ENCODE measurements at places on chromosomes 1 and 21. TPM values are rescaled to one million over a fixed set of nuclear protein-coding genes. Genes with fewer than 3 reads are reported as not detected.

The PCP4 gene
- total RNA-seq, result not detected

The ALPL gene
- total RNA-seq, result 0.05 TPM

The S100A14 gene
- total RNA-seq, result not detected

The OBSCN gene
- total RNA-seq, result 0.49 TPM

The SPOCD1 gene
- total RNA-seq, result 47.2 TPM

The EPHA10 gene
- total RNA-seq, result not detected

The OXCT2 gene
- 2.7 TPM for total RNA-seq

The SPRR4 gene
- not detected for total RNA-seq

The PAPPA2 gene
- total RNA-seq, result 0.05 TPM

The AADACL3 gene
- total RNA-seq, result not detected

The AK5 gene
- total RNA-seq, result 9.5 TPM

The BTBD8 gene
- 2.1 TPM for total RNA-seq

The DNALI1 gene
- 0.34 TPM for total RNA-seq

The AJAP1 gene
- 1.00 TPM for total RNA-seq

The VSIG8 gene
- total RNA-seq, result not detected

The PTAFR gene
- 0.05 TPM for total RNA-seq

The ACKR1 gene
- total RNA-seq, result not detected

The C1orf74 gene
- total RNA-seq, result 1.9 TPM

The KCNQ4 gene
- total RNA-seq, result not detected

The MTARC2 gene
- 10.1 TPM for total RNA-seq

The ASCL5 gene
- total RNA-seq, result not detected

The THEM5 gene
- not detected for total RNA-seq

The AMIGO1 gene
- 0.44 TPM for total RNA-seq

The COL24A1 gene
- total RNA-seq, result not detected

The AQP10 gene
- not detected for total RNA-seq

The SOX13 gene
- total RNA-seq, result 10.9 TPM

The CASQ2 gene
- total RNA-seq, result not detected

The DRAM2 gene
- 42.2 TPM for total RNA-seq

The PLA2G4A gene
- 6.8 TPM for total RNA-seq

The FLG2 gene
- not detected for total RNA-seq

The TRIM45 gene
- 2.1 TPM for total RNA-seq

The RCSD1 gene
- total RNA-seq, result 3.5 TPM

The KRTAP15-1 gene
- not detected for total RNA-seq

The HHIPL2 gene
- total RNA-seq, result not detected

The FRRS1 gene
- total RNA-seq, result 1.8 TPM

The LRRIQ3 gene
- total RNA-seq, result 0.34 TPM

The TRNP1 gene
- 230 TPM for total RNA-seq

The TMCO4 gene
- 6.8 TPM for total RNA-seq

The HPDL gene
- 9.3 TPM for total RNA-seq

The WNT4 gene
- total RNA-seq, result not detected

The RAB42 gene
- 2.1 TPM for total RNA-seq

The DCAF6 gene
- 40.3 TPM for total RNA-seq

The PCBP3 gene
- total RNA-seq, result not detected

The LCE1E gene
- total RNA-seq, result not detected

The RPAP2 gene
- total RNA-seq, result 16.5 TPM

The LPAR3 gene
- not detected for total RNA-seq

The LCE2C gene
- total RNA-seq, result not detected

The USH2A gene
- total RNA-seq, result not detected

The TTC34 gene
- 0.13 TPM for total RNA-seq

The OR2T33 gene
- total RNA-seq, result not detected

The ATP1A2 gene
- total RNA-seq, result not detected

The CAMK2N1 gene
- 3.7 TPM for total RNA-seq

The NHLH1 gene
- 0.13 TPM for total RNA-seq

The LDLRAP1 gene
- 23.4 TPM for total RNA-seq

The LRRC38 gene
- 0.40 TPM for total RNA-seq

The LGR6 gene
- not detected for total RNA-seq

The KCNH1 gene
- not detected for total RNA-seq

The PPIAL4G gene
- total RNA-seq, result not detected

All from mammary microvascular endothelial cell (primary cell).